ENCODE measurements at places on chromosomes 5 and 9. TPM values are rescaled to one million over a fixed set of nuclear protein-coding genes. Genes with fewer than 3 reads are reported as not detected.

CCNG1 gene
- total RNA-seq, result 521 TPM

CARTPT gene
- total RNA-seq, result not detected

KIF24 gene
- total RNA-seq, result 3.7 TPM

DNA sequence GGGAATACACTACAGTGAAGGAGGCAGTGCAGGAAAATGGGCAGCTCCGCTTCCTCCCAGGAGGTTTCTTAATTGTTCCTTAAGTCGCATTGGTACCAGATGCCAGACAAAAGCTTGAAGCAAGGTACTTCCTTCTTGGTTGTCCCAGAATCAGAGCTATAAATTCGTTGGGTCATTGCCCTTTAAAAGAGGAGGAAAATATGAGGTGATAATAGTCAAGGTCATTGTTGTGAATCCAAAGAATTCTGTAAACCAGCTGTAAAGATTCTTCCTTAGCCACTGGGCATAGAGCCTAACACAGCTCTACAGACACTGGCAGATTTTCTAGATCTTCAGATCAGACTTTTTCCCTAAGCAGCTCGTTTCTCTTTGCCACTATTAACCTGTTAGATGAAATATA, 444.1 kb upstream of the TLE4 start:
- DNase-seq, result no peak

DNA sequence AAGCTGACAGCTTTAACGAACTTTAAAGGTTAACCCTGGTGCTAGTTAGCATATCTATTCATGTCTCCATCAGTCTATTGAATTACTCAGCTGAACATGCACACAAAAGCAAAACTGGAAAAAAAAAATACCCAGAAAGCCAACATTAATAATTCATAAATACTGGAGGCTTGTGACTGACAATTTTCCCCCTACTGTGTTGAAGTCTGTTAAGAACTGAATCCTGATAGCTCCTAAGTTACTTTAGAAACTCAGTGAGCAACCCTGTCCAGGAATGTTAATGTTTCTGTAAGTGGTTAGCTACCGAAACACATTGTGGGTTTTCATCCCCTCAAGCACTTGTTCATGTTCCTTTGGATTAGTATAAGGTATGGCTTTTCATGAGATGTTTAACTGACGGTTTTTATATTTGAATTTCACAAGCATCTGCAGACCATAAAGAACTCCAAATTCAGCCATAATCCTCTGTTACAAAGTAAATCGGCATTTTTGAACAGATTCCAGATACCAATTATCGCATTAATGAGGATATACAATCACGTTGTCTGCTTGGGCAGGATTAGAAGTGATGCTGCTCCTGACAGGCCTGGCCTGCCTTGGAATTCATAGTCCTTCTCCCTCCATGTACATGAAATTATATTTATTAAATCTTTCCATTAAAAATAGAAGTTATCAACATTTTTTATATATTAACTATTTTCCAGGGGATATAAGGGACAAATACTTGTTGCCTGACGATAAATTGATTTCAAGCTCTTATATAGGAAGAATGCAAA, 331.2 kb downstream of the TLE4 start:
- DNase-seq, result no peak

Measured in H9 (cell line).